ENCODE measurements at places on chromosomes 7 and 10.

GRCh38 chr10:132096223-132096622 lies 30.5 kb downstream of the JAKMIP3 start:
- DNase-seq: peak; percentile 63

DNA sequence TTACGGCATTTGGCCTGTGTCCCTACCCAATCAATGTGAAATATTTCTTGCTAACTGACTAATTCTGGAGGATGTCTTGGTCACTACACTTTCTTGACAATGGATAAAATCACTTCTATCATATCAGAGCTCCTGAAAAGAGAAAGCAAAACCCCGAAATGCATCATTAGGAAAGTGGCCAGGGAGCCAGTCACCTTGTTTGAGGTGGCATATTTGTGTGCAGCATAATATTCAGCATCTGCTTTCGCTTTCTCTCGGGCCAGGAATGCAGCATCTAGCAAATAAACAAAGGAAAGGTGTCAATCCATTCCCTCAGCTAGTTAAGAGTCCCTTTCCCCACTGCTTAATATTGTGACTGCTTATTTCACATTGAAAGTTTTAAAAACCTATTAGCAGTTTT lies 31.2 kb downstream of the ERLIN1 start:
- DNase-seq: no peak

DNA sequence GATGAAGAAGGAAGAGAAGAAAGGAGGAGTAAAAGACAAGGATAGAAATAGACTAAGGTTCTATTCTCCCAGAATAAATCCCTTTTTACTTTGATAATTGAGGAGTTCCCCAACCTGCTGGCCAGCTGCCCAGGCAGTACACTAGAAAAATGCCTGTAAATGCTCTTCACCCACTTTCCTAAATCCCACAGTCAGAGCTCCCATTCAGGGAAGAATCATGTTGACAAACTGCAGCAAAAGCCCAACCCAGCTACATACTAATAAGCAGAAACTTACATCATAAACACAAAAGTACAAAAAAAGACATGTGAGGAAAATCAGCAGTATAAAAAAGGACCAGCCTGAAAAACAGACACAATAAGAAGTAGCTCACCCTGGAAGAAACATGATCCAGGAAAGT lies 15.8 kb upstream of the KDM7A start:
- DNase-seq: no peak

- DNase-seq: no peak
Observed at GRCh38 chr10:35872671-35873070, 230.6 kb upstream of the FZD8 start.

DNA sequence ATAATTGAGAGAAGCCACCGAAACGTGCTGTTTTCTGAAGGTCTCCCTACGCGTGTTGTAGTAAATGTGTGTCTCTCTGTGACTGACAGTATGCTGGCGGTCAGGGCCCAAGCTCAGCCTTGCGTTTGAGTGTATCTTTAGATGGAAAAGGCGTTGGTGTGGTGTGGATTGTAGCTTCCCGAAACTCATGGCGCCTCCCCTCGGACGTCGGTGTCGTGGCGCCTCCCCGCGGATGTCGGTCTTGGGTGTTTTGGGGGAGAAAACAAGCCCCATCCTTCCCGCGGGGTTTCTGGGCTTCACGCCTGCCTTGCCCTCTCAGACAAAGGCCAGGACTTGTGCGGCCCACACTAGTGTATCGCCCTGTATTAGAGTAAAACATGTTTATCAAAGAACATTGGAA lies 12.8 kb downstream of the SUN1 start:
- DNase-seq: no peak

GRCh38 chr10:76428551-76429367 lies 997.3 kb downstream of the LRMDA start:
- DNase-seq: peak; percentile 31

- no peak for DNase-seq
Observed at GRCh38 chr10:132847416-132847777, 61.5 kb upstream of the NKX6-2 start.
